ENCODE measurements at places on chromosomes 4 and X.

- no peak for DNase-seq
Observed at GRCh38 chrX:150499240-150499639, 69.2 kb upstream of the MTM1 start.

DNA sequence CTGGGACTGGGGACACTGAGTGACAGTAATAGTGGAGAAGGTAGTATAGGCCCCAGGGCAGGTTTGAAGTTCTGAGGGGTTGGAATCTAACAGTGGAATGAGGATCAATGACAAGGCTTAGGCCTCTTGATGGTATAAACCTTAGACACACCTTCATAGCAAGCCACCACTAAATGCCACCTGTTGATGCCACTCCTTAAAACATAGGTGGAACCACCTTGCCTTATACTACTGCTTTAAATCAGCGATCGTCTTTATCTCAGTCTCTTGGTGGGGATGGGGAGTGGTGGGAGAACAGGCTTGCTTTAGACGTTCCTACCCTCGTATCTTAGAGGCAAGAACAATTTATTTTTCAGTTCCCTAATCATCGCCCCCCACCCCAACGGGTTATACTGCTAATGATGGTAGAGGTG, 1.2 kb downstream of the RAB33B start:
- no peak for DNase-seq

DNA sequence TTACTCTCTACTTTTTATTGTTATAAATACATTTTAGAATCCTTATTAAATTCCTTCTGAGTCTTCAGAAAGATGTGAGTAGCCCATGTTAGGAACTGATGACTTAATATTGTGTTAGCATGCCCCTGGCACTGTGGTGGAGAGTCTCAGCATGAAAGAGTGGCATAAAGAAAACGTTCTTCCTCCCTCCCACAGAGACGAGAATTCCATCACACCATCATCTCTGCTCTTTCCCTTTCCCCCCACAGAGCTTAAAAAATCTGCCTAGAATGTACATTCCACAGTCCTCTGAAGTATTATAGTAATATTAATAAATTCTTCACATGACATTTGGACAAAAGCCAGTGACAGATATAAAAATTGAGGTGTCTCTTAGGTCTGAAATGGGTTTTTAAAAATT, 117.8 kb upstream of the DKK2 start:
- DNase-seq = no peak

GRCh38 chrX:136097871-136098805, 49.2 kb upstream of the FHL1 start:
- DNase-seq = no peak

DNA sequence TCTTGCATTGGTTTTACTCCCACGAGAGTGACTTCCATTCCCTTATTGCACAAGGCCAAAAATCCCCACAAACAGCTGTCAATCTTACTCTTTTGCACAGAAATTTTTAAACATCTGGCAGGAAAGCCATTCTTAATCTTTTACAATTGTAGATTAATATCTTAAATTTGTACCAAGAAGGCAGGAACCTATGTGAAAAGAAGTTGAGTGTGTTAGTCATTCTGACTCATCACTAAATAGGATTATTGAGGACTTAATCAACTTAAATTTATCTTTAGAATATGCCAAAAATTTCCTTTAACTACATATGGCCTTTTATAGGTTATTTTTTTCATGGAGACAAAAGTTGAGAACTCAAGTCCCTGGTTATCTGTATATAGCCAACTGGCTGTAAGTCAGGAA, 49.0 kb upstream of the VEGFC start:
- no peak for DNase-seq

DNA sequence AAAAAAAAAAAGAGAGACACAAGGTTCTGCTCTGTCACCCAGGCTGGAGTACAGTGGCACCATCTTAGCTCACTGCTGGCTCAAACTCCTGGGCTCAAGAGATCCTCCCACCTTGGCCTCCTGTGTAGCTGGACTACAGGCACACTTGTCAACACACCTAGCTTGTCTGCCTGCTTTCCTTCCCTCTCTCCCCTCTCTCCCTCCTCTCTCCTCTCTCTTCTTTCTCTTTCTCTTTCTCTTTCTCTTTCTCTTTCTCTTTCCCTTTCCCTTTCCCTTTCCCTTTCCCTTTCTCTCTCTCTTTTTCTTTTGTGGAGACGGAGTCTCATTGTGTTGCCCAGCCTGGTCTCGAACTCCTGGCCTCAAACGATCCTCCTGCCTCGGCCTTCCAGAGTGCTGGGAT, 132.1 kb downstream of the DIPK2B start:
- DNase-seq = peak; percentile 50

DNA sequence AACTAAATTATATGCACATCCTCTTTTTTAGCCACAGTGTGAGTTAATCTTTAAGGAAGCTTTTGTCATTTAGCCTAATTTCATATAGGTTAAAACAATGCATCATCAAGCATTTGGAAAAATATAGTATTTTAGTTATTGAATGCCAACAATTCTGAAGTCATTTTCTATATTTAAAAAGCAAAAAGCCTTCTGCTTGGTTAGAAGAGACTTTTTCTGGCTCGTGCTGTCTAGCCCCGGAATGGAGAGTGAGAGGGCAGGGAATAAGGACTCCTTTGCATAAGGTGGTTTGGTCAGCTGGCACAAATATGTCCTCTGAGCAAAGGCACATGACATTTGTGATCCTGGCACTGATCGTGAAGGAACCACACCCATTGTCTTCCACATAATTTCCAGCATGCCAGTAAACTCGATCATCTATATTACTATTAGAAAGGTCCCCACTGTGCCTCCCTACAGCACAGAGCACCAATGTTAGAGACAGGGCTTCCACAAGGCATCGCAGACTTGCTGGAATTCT, 393.7 kb upstream of the INTU start:
- DNase-seq = no peak

- DNase-seq = peak; percentile 89
Observed at GRCh38 chr4:5003372-5003857, 15.8 kb downstream of the CYTL1 start.

DNA sequence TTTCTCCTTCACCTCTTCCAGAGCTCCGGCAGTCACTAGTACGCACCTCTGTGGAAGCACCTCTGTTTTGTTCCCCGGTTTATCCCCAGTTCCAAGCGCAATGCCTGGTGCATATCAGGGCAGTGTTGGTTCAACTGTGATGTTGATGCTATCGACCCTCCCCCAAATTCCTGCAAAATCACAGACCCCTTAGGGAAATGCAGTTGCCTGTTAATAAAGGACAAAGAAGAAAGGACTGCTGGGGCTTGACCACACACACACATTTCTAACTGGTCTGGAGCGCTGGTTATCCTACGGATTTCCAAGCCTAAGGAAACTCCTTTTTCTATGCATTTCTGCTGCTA, 530 bp upstream of the NMU start:
- no peak for DNase-seq

GRCh38 chr4:147822128-147822527, 90.2 kb downstream of the ARHGAP10 start:
- no peak for DNase-seq

- DNase-seq = no peak
Observed at GRCh38 chrX:87621697-87622096, 104.1 kb downstream of the KLHL4 start.

Measured in erythroblast (primary cell).